ENCODE measurements at places on chromosomes 13 and 19.

DNA sequence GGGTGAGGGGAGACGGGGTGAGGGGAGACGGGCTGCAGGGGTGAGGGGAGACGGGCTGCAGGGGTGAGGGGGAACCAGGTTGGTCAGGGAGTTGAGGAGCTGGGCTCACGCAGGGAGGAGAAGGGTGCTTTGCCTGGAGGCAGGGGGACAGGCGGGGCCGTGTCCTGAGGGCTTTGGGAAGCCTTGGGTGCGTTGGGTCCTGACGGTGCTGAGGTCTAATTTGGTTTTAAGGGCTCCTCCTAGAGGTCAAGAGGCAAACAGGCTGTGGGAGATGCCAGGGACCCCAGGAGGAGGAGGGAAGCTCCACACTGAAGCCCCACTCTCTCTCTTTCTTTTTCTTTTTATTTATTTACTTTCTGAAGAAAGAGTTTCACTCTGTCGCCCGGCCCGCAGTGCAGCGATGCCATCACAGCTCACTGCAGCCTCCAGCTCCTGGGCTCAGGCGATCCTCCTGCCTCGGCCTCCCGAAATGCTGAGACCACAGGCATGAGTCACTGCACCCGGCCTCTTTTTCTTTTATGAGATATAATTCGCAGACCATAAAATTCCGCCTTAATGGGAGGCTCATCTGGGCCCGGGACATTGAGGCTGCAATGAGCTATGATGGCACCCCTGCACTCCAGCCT is 9.3 kb upstream of the MISP start:
- DNase-seq, result no peak

GRCh38 chr13:25415241-25415640 is 43.5 kb downstream of the ATP8A2 start:
- no peak for DNase-seq

DNA sequence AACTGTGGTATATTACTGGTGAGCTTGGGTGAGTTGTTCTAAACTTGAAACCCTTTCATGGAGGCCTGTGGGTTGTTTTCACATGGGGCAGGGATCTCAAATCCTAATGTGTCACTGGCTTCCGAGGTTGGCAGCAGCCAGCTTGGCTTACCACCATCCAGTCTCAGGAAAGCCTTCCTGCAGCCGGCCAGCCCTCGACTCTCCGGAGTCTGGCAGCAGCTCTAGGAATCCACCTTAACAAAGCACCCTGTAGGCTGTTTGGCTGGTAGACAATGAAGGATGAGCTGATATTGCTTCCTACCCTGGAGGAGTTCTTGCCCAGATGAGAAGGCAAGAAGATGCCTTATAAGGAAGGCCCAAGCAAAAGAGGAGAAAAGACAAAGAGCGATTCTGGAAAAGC is 188.3 kb downstream of the KLF12 start:
- DNase-seq, result peak; percentile 36

DNA sequence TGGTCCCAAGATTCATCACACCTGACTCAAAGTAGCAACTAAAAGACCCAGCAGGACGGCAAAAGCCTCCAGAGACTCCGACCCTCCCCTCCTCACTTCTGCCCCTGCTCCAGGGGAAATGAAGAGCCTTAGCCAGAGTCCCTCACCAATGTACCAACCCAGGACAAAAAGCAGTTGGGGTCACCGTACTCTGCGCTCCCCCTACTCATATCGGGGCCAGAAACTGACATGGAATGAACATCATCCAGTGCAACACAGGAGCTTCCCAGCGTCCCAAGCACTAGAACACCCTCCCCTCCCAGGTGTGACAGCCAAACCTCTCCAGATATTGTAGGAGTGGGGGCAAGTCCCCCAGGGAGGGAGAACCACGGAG is 1.7 kb downstream of the EEF2 start:
- DNase-seq, result no peak

GRCh38 chr13:46317120-46317519 is 69.9 kb downstream of the RUBCNL start:
- no peak for DNase-seq

DNA sequence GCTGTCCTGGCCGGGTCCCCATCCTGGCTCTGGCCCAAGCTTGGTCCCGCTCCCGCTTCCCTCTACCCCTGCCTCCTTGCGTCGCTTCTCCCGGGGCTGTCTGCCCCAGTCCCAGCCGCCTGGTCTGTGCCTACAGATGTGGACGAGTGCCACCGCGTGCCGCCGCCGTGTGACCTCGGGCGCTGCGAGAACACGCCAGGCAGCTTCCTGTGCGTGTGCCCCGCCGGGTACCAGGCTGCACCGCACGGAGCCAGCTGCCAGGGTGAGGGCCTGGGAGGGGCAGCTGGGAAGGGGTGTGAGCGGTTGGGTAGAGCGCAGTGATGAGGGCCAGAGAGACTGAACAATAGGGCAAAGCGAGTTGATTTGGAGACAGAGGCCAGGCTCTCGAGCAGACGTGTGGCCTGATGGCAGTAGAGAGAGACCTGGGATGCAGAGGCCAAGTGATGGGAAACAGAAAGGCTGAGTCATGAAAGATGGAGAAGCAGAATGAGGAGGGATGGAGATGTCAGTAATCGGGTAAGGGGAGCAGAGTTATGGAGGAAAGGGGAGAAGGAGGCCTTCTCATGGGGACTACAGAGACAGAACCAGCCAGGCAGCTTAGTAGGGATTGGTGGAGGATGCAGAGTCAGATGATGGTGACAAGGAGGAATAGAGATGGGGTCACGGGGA is 9.4 kb downstream of the LTBP4 start:
- DNase-seq, result no peak

- no peak for DNase-seq
Measured at GRCh38 chr19:3097442-3097871, 3.3 kb downstream of the GNA11 start.
